ENCODE measurements at places on chromosomes 3 and 15.

DNA sequence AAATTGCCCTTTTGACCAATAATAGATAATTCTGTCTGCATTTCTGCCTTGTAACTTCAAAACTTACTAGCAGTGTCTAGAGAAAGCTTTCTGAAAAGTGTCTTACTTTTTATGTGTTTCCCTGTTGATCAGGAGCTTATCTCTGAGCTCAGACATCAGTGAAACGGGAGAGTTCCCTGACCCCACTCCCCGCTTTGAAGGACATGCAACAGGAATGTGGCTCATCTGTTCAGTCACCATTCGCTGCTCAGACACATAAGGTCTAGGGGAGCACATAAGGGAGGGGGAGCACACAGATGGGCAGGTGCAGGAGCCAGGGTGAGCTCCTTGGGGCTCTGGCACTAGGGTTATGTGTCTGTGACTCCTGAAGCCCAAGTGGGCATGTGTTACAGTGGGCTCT, 205.0 kb downstream of the FEZF2 start:
- no peak for DNase-seq

GRCh38 chr3:193029800-193030199, 112.1 kb upstream of the MB21D2 start:
- DNase-seq: no peak

GRCh38 chr3:63661242-63661641, 8.8 kb downstream of the SNTN start:
- no peak for DNase-seq

DNA sequence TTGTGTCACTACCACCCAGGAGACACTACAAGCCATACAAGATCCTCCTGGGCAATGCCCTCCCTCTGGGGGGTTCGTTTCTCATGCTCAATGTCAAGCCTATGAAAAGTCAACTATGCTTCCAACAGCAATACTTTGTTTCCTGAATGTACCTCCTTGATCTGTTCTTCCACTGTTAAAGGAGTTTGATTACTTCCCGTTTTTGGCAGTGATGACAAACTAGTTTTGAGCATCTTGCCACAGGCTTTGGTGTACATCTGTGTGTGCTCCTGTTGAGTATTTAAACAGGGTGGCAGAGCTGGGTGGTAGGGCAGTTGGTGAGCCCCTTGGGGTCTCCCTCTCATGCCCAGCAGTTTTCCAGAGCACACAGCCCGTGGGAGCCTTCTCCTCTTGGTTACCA, 81.4 kb downstream of the IL12A start:
- no peak for DNase-seq

GRCh38 chr15:46242935-46243334, 608.1 kb downstream of the SQOR start:
- no peak for DNase-seq

- no peak for DNase-seq
Measured at GRCh38 chr15:73758461-73758860, 5.3 kb upstream of the INSYN1 start.

DNA sequence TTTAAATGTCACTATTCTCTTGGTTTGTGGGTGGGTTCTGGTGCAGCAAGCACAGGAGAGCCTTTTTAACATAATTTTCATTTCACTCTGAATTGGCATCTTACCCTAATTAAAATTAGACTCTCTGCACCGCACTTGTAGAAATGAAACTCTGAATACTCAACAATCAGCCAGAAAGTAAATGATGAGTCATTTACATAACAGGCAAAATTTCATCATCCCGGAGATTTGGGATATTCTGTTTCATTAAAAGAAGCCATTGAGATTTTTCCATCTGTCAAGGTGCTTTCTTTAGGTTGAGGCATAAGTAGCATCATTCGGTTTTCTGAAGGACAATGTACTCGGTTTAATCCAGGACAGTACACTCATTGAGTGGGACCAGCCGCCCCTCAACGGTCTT, 111.0 kb downstream of the RFTN1 start:
- DNase-seq: no peak

DNA sequence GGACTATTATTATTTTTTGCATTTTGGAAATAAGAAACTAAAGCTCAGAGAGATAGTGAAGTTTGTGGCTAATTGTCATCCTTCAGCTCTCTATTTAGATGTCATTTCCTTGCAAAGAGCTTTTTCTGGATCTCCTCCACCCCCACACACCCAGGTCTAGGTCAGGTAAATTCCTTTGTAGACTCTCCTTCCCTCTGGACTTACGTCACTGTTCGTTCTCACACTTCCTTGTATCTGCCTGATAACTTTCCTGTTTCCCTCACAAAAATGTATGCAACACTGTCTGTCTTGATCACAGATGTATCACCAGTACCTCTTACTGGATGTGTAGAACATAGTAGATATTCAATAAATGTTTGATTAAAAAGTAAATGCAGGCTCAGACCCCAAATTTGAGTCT, 6.1 kb upstream of the MB21D2 start:
- DNase-seq: no peak

GRCh38 chr3:126033765-126034164, 50.2 kb downstream of the SLC41A3 start:
- no peak for DNase-seq

DNA sequence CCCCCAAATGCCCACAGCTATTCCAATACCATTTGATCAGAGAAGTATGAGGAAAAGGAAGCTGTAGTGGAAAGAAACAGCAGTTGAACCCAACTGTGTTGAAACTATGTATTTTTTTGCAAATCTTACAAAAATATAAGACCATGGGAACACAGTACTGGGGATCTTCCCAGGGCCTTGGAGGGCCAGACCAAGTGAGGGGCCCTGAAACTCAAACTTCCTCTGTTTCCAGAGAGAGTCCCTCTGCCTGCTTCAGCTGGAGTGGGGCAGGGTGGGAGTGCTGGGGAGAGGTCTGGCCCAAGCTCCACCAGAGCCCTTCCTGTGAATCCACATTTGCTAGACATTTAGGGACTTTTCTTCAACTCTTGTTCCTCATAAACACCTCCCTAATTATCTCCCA, 263.9 kb downstream of the CHST2 start:
- DNase-seq: no peak

- no peak for DNase-seq
Measured at GRCh38 chr15:31340047-31340446, 13.4 kb downstream of the KLF13 start.

DNA sequence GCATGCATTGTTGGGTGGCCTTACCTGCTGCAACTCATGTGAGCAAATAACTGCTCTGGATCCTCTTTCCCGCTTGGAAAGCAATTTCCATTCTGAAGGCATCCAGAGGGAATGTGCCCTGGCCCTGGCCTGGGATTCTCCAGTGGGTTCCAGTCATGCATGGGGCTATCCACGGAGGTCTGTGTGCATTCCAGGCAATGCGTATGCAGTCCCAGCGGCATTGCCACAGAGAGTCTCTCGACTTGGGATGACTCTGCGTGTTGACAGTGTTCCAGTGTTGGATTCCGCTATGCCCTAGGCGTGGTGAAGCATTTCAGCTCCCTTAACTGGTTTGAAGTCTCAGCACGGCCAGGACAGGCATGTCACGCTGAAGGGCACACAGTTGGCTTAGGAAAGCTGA, 113.9 kb downstream of the SNRPN start:
- DNase-seq: no peak

DNA sequence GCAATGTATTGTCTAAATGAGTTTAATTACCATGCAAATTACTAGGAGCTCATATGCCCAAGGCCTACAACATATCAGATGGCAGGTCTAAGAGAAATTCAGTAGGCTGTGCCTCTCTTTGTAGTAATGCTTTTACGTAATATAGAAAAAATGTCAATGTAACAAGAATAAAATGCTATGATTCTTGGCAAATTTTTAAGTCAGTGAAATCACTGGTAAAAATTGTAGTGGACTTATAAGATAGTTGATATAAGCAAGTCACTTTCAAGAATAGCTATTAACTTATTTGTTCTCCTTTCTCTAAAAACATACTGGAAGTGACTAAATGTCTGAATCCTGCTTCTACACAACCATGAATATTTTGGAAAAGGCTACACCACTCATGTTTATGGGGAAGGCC, 707.8 kb downstream of the TUSC7 start:
- DNase-seq: no peak

GRCh38 chr15:63023351-63023945, 19.1 kb upstream of the TPM1 start:
- no peak for DNase-seq

GRCh38 chr3:52119099-52119498, 35.1 kb downstream of the POC1A start:
- no peak for DNase-seq

DNA sequence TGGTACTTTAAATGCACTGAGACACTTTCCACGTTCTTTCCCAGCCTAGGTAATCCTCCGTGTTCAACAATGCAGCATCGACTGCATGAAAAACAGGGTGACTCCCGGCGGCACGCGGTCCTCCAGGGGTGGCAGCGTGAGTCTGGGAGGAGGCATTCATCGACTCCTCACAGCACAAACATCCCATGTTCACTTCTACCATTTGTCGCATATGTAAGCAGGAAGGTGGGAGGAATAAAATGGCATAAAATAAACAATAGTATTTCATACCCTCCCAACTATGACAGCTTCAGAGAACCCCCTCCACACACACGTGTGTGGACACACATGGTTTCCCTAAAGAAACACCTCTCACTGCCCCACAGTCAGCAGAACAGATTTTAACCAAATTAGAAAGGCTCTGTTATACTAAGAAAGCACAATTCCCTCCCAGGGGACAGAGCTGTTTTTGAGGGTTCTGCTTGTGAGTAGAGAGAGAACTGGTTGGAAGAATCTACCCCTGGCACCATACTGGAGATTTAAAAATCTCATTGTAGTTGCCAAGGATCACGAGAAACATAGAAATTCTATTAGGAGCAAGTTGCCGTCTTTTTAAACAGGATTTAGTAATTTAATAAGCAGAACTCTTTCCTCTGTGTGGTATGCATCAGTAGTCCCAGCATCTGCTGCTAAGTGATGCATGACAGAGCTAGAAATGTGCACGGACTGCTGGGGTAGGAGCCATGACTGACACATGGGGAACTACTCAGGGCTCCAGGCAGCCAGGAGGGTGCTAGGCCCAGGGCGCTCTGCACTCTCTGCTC, 6.0 kb downstream of the FAM43A start:
- DNase-seq: no peak

DNA sequence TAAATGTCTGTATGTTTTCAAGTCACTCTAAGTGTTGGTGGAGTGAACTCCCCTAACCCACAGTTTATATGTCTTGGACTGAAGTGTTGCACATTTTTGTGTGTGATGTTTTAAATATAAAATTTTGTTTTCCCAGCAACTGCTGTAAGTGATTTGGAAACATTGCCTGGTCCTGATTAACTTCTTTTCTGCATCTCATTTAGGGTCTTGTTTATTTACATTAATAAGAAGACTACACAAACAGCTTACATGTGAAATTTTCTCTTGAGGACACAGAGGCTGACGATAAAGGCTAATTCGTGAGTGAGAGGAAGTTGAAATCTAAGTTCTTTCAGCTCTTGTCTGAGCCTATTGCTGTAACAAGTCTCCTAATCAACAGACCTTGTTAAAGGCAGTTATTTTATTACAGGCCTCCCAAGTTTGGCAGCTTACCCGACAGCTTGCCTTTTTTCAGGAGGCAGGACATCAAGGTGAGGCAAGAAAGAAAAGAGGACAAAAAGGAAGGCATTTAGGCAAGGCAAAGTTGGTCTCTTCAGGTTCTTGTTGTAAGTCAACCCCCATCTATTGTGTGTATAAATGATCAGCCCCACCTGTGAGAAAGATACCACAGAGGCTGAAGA, 177.7 kb upstream of the NR2E3 start:
- no peak for DNase-seq

All from activated T-cell treated with anti-CD3 and anti-CD28 coated beads for 4 hours (primary cell).